ENCODE measurements at places on chromosomes 11 and 22.

GRCh38 chr22:37303821-37304274, 21.5 kb downstream of the CYTH4 start:
- DNase-seq = no peak

DNA sequence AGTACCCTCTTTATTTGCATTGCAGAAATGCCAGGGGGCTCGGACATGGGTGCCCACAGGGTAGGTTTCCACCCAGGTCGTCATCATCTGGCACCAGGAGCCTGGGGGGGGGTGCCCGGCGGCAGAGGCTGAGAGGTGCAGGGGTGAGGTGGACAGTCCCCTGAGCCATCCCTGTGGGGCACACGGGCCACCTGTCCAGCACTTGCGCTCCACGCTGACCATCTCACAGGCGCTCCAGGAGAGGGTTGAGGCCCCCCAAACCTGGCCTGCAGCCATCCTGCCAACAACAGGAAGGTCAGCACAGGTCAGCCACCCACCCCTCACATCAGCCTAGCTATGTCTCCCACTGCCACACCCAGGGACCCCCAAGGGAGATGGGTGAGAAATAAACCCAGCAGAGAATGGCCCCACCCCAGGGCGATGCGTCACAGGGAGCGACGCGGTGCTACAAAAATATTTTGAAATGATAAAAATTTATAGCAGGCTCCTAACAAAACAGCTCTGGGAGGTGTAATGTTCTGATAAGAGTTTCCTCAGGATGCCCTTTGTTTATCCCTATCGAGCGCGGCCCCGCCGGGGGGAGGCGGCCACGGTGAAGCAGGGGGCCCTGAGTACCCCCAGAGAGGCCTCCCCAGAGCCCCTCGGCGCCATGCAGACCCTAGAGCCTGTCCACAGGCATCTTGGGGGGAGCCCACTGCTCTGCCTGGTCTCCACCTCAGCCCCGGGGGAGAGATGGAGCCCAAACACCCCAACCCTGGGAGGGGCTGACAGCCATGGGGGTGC, 21.0 kb upstream of the GNB1L start:
- DNase-seq = no peak

DNA sequence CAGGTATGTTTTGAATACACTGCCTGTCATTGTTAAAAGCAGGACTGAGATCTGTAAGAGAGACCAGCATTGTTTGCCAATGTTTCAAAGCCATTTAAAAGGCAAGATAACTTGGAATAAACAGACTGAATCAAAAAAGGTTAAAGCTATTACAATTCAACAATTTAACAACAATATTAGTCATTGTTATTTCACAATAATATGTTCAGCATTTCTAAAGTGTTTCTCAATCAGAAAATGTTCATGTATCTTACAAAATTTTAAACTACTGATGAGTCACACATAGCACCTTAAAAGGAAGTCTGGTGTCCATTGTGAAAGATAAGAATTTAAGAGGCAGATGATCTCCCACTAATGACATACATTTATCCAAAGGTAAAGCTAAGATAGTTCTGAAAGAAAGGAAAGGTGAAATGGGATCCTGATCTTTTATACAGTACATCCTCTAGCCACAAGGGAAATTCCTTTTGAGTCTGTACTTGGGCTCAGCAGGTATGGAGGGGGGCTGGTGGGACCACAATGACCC, 79.7 kb downstream of the MAML2 start:
- DNase-seq = no peak

DNA sequence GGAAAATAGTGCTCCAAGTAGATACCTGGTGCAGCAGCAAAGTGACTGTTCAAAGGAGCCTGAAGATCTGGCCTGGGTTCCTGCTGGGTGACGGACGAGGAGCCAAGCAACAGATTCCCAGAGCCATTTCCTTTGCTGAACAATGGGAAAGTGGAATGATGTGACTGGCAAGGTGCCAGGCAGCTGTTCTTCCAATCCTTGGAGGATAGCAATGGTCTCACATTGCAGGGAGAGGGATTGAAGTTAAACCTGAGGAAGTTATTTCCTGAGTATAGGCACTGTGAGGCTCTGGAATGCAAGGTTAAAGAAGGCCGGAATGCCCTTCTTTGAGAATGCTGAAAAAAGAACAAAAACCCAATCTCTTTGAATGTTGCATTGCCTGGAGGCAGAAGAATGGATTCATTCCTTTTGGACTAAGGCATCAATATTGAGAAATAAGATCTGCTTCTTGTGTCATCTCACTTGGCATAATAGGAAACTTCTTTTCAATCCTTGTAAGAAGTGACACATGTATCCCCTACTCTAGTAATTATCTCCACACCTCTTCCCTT, 223.8 kb downstream of the BLID start:
- no peak for DNase-seq

DNA sequence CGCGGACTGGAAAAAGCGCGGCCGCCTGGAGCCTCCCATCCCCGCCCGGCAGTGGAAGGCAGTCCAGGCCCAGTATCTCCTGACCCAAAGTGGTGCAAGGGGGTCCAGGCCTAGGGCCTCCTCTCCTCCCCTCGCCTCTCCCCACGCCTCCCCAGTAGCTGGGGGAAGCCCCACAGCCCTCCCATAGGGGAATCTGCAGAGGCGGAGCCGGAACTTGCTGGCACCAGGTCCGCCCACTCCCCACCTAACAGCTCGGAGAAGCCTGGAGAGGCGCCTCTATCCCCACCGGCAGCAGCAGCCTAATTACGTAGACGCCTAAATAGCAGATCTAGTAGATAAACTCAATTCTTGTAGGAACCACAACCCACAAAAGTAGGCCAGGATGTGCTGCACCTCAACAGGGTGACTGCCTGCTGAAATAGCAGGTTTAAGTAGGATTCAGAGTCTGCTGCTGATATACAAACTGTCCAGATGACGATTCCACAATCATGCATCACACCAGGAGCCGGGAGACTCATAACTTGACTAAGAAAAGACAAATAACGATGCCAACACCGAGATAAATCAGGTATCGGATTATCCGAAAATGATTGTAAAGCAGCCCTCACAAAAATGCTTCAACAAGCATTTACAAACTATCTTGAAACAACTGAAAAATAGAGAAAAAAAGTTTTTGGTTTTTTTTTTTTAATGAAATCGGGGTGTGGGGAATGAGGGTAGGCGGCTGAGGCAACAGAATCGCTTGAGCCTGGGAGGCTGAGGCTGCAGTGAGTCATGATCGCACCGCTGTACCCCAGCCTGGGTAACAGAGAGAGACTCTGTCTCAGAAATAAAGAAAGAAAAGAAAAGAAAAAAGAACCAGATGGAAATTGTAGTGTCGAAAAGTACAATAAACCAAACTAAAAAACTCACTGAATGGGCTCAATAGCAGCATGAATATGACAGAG, 11.4 kb upstream of the BRD1 start:
- no peak for DNase-seq

DNA sequence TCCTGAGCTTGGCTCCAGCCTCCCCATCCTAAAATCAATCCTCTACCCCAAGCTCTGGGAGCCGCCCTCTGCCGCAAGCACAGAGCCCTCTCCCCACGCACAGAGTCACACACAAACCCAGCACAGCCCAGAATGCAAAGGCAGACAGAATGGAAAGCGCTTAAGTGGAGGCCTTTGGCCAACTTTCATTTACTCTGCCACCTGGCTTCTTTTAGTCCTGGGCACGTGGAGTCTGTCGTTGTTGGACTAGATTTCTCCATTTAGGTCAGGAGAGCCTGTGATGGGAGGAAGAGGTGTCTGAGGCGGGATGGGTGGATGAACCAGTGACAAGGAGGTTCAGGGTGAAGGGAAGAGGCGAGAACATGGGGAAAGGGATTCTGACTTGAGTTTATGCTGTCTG, 191.7 kb downstream of the DSCAML1 start:
- peak; percentile 44 for DNase-seq

GRCh38 chr11:44651535-44652155, 75.1 kb upstream of the TSPAN18 start:
- no peak for DNase-seq

DNA sequence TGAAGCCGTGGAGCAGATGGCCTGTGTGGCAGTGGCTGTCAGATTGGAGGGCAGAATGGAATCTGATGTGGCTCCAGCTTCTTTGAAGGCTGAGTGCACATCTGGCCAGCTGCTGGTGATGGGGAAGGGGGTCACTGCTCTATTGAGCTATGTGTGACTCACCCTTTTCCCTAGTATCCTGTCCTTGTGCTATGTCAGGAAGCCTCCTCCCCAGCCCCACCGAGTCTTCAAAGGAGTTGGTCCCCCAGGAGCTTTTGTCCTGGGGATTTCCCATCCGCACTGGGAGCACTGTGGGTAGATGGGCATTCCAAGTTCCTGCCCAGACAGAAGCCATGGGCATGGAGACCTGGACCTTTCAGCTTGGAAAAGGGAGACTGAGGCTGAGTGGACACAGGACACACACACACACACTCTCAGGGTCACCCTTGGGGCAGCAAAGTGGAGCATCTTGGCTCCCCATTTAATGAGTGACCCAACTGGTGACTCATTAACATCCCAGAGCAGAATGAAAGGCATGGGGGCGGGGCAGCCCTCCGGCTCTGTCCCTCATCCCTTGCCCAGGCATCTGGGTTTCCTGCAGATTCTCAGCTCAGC, 3.3 kb downstream of the SERPINH1 start:
- DNase-seq = no peak

DNA sequence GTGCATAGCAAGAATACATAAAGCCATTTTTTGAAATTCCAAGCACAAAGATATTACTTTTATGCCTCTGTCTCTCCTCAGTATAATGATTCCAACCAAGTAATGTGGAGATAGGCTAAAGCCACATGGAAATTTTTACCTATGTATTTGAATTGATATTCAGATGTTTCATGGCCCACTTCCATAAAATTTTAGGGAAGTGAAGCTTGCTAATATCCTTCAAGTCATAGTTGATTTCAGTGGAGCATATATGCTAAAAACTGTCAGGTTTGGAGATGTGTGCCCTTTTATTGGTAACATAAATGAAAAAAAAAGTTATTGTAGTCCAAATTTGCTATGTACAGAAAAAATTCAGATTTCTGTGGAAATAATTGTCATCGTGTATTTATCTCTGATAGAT, 12.3 kb downstream of the MS4A4E start:
- no peak for DNase-seq

DNA sequence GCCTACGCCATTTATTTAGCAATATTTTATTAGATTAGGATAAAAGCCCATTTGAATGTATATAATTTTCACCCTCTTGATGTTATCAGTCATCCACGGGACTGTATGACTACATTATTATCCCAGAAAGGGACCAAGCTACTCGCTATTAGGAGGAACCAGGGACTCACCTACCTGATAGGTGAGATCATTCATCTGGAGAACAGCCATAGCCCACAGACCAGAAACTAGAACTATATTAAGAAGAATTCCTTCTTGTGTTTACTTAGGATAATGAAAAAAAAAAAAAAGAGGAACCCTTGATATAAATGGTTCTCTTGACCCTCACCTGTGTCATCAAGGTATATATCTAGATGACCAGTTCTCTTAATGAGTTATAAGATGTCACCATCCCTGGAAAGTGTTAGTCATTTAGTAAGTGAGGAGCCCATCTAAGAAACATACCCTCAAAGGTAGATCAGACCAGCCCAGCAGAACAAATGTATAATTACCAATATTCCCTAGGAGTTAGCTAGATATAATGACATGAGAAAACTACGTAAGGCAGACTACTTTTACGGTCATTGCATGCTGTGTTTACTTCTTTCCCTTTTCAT, 8.0 kb downstream of the SIK3 start:
- no peak for DNase-seq

DNA sequence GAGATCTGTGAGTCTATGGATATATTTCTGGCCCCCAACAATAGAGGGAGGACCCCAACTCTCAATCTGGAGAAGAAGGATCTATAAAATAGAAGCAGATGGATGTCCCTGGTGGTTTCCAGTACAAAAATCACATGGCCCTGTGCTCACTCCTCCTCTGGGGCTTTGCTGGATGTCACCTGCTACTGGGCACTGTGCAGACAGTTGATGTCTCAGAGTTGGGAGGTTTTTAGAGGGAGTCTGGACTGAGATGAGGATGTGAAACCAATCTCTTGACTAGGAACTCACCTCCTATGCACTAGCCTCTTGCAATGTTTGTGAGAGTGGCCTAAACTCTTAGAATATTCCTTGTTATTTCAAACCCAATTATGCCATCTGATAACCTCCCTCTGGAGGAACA, 107.2 kb downstream of the SCN3B start:
- DNase-seq = no peak

DNA sequence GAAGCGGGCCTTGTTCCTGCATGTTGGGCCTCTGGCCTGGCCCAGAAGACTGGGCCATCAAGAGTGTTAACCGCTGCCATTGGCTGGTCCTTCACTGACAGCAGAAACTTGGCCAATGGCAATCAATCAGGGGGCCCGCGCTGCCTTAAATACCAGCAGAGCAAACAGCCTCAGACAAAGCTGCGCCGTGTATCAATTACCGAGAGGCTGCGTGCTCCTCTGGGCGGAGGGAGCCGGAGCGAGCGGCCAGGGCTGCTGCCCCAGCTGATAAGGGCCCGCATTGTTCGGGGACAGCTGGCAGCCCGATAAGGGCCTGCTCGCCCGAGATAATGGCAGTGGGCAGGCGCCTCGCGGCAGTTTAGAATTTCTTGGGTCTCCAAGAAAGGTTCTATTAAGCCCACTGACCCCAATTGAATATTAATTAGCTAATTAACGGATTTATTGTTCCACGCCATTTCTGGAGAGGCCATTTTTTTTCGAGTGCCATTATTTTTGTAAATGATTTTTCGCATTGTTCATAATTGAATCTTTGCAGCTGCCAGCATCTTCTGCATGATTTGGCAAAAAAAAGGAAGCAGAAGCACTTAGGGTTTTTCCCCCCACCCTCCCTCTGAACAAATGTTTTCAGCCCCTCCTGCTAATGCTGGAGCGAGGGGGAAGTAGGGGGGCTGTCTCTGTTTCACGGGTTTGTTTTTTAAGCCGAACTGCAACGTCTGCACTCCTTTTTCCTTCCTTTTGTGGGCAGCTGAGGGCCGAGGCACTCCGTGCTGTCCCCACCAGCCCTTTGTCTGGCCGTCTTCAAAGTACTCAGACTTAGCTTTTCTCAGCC, 37.6 kb upstream of the RIC3 start:
- DNase-seq = no peak

GRCh38 chr11:27398400-27398770, 35.4 kb upstream of the CCDC34 start:
- DNase-seq = no peak

GRCh38 chr11:7964873-7965272, 374 bp downstream of the NLRP10 start:
- no peak for DNase-seq

- no peak for DNase-seq
Observed at GRCh38 chr11:911031-911889, 650 bp upstream of the CHID1 start.

DNA sequence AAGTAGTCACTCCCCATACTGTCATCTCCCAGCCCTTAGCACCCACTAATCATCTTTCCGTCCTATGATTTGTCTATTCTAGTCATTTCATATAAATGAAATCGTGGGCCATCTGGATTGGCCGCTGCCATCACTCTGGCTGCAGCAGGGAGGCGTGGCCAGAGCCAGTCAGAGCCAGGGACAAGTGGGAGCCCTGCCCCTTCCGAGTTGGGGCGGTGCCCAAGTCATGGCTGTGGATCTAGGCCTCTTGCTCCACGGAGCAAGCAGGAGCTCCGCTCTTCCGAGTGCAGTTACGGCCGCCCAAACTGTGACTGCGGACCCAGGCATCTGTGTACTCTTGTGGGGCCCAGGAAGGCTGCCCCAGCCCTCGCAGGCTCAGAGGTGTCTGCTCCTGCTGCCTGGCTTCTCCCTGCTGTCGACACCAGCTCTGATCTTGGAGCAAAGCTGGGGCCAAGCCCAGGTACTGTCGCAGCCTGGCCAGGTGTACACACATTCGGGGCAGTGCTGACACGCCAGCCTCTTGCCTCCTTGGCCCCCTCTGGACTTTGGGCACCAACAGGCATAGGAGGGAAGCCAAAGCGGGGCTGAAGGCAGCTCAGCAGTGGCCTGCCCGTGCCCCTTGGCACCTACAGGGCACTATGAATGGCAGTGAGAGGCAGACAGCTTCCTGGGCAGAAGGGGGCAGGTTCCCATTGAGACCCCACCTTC, 8.4 kb downstream of the MRPL48 start:
- no peak for DNase-seq
